ENCODE measurements at places on chromosomes 1 and 21.

DNA sequence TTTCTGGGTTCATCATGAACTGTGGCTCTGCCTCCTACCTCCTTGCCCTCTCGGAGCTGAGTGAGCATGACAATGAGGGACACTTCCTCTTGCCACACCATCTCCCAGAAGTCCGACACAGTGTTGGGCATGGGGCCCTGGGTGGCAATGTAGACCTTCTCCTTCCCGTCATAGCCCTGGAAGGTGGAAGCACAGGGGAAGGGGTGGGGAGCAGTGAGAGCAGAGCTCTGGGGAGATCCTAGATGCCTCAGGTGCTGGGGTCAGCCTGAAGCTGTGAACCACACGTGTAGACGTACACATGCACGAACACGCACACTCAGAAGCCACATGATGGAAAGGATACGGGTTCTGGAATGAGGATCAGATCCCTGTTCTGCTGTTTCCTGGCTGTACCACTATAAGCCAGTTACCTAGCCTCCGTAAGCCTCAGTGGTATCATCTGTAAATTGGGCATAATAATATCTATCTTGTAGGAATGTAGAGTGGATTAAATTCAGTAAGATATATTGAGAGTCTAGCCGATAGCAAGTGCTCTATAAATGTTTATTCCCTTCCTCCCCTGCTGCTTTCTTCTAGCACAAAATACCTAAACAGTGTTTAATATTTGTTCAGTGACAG lies 6.1 kb downstream of the PTPN7 start:
- DNase-seq, result no peak

- no peak for DNase-seq
Measured at GRCh38 chr1:181369416-181369815, 113.9 kb upstream of the CACNA1E start.

- no peak for DNase-seq
Measured at GRCh38 chr1:230682274-230682673, 31.6 kb downstream of the AGT start.

GRCh38 chr1:230568008-230568407 lies 74.3 kb upstream of the COG2 start:
- peak; percentile 1 for DNase-seq

- no peak for DNase-seq
Measured at GRCh38 chr1:50610563-50610962, 187.3 kb upstream of the DMRTA2 start.

GRCh38 chr1:40399984-40400704 lies 26.6 kb downstream of the SMAP2 start:
- no peak for DNase-seq

DNA sequence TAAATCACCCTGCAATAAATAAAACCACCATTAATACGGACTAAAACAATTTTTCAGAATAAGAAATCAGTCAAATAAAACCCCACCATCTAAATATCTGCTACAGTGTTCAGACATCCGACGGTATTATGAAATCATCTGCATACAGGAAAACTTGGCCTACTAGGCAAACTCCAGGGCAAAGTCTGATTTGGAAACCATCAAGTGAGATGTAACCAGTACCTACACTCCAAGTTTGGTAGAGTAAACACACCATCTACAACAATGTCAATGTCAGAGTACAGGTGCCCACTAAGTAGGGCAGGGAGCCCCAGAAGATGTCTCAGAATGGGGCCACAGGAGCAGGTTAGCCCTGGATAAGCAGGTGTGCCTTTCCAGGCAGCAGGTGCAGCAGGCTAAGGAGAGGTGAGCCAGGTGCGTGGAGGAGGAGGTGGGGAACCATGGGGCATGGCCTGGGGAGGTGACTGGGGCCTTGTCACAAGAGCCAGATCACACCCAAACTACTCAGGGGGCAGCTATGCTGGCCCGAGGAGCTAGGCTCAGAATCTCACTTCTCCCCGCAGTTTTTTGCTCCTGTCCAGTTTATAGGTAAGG lies 59.6 kb downstream of the CAPZB start:
- no peak for DNase-seq

DNA sequence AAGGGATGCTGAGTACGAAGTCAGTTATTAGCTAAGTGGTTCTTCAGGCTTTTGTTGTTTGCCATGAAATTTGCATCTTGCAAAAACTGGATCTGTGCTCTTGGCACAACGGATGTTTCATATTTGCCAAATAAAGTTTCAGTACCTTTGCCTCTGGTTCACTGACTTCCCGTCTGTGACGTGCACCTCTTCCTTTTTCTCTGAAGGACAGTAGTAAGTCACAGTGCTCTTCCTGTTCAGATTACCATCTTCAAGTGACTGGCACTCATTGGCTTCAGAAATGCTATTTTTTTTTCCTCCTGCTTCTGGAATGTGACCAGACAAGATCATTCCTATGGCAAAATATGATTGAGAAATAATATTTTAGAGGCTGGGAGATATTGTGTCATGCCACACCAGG lies 75.9 kb upstream of the GREM2 start:
- DNase-seq, result no peak

- no peak for DNase-seq
Measured at GRCh38 chr1:21490774-21491487, 18.3 kb upstream of the ALPL start.

GRCh38 chr21:33362044-33362555 lies 37.3 kb downstream of the IFNAR1 start:
- peak; percentile 12 for DNase-seq

- DNase-seq, result no peak
Measured at GRCh38 chr1:227343206-227343605, 24.9 kb upstream of the CDC42BPA start.

- DNase-seq, result no peak
Measured at GRCh38 chr1:16145662-16146278, 10.1 kb downstream of the EPHA2 start.

GRCh38 chr1:20380175-20380574 lies 89.5 kb downstream of the VWA5B1 start:
- DNase-seq, result no peak

DNA sequence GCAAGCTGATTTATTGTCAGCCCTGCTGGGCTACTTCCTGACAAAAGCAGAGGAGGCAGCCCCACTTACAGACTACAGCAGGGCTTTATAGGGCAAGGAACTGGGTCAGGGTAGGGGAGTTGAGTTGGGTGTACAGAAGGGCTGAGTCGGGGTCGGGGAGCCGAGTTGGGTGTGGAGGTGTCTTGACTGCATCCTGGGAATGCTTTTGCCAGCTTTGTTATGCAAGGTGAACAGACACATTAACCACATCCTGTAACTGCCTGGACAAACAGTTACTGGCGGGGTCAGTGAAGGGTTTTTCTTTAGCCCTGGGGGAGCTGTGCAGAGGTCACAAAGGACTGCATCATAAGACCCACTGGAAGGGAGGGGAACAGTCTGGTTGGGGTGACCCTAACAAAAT lies 39.1 kb upstream of the GBP5 start:
- no peak for DNase-seq

DNA sequence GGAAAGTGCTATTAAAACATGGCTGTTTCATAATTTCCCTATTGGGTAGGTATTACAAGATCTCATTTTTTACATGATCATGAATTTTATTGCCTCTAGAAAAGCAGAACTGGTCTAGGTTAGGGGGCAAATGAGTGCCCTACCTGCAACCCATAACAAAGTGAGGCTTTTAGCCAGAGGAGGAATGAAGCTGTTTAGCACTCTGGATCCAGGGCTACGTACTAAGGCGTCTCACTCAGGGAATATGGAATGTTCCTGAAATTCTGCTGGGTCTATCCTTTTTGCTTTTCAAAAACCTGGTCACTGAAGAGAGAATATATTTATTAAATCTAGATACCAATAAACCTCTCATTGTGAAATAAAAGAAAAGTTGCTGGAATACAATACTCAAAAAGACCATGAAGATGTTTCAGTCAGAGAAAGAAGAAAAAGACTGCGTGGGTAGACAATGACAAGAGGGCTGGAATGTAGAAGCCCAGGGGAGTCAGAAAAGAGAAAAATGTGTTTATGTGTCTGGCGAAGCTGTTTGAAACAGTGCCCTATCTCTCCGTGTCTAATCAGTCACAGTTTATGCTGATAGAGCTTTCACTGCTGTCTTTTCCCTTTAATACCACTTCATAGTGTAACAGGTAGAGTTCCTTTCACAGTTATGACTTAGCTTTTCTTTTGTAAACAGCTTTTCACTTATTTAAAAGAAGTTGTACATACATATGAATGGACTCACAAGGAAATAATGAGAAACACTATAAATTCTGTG lies 25.0 kb upstream of the SYDE2 start:
- no peak for DNase-seq

Data from stimulated activated CD8-positive, alpha-beta memory T cell treated with anti-CD3 and anti-CD28 coated beads, Interleukin-4, amount 100 ng/mL, for 24 hours (primary cell).